ENCODE measurements at places on chromosomes 5 and 9.

GRCh38 chr9:85397005-85397404 is 344.7 kb downstream of the AGTPBP1 start:
- no peak for DNase-seq

- DNase-seq: no peak
These were observed 28.1 kb downstream of the PPIP5K2 start for GRCh38 chr5:103148213-103148612.

- no peak for DNase-seq
These were observed 116.9 kb downstream of the IRX2 start for GRCh38 chr5:2634399-2635176.

DNA sequence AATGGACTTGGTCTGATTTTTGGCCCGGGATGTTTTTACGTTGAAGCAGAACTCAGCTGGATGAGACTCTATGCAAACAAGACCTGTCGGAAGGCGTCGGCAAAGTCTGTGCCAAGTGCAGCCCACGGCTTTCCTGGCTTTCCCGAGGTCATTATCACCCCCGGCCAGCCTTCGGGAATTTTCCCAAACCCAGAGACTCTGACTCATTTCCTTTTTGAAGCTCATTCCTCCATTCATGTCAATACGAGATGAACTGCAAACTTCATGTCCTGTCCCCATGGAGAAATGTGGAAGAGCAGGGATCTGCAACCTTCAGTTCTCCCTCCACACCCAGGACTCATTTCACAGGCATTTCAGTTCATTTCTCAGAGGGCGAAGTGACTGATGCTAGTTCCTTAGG is 95.3 kb downstream of the IRX2 start:
- no peak for DNase-seq

GRCh38 chr9:18896531-18897179 is 136.4 kb downstream of the SAXO1 start:
- peak; percentile 33 for DNase-seq

DNA sequence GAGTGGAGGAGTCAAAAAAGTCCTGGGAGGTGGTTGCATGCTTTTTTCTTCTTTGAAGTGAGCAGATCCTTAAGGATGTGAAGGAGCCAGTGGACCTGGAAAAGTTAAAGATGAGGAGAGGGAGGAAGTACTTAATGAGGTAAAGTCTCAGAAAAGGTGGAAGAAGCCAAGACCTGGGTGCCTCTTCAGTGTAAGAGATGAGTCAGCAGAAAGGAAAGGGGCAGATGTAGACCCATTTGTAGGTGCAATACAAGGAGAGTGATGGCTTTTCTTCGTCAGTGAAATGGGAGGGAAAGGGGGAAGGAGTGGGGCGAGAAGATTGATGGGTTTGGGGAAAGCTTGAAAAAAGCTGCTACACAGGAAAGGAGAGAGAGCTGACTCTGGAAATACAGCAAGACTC is 82.9 kb downstream of the ANGPTL2 start:
- no peak for DNase-seq

GRCh38 chr5:161058781-161059180 is 206.8 kb upstream of the ATP10B start:
- no peak for DNase-seq

DNA sequence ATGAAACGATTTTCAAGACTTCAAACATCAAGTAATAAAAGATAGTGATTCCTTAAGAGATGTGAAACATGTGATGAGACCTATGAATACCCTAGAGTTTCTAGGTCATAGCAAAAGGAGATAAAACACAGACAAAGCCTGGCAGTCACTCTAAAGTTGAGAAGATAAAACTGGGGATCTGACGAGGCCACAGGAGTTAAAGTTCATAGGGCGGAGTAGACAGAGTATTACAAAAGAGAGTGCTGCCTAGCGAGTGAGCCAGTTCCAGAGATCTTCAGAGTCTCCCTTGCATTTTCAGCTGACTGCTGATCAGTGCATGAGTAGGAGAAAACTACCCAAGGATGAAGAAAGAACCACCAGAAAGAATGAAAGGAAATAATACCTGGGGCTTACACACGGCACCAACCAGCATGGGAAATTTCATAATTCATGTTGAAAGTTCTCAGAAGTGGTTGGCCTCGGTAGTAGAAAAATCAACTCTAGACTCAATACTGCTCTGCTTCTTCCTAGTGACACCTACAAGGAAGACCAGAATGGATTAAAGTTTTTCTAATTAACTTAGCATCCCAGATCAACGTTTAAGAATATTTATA is 30.4 kb downstream of the FBXO4 start:
- no peak for DNase-seq

- DNase-seq: no peak
These were observed 123.9 kb downstream of the SLIT3 start for GRCh38 chr5:169176709-169177694.

DNA sequence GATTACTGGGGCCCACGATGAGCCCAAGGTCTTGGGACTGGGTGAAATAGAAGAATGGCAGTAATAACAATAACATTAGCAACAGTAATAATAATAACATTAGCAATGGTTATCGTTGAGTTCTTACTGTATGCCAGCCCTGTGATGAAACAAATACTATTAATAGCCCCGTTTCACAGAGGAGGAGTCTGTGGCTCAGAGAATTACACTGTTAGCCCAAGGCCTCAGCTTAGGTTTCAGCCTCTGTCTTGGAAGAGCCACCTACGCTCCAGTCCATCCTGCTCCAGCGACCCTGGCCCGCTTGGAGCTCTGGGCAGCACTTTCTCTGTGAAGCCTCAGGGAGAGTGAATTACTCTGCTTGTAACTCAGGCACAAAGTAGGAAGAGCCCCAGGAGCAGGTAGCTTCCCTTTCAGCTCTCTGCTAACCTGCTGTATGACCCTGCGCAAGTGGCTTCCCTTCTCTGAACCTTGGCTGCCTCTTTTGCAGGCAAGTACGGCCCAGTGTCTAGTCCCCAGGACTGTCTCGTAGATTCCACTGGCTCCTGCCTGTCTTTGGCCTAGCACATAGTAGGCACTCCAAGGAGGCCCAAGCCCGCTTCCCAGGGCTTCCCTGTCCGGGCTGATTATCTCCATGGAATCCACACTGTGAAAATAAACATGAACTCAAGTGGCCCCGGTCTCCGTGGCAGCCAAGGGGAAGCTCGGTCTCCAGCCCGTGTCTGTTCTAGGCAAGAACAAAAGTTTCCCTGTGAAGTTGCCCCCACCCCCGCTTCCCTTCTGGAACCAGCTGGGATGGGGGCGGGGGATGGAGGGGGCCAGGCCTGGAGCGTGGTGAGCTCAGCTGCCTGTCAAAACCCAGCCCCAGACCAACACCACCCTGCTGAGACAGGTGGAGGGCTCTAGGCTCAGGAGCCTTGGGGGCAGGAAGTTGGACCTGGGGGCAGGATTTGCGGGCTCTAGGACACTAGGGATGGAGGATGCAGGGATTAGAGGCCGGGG is 26.2 kb upstream of the LMX1B start:
- no peak for DNase-seq

DNA sequence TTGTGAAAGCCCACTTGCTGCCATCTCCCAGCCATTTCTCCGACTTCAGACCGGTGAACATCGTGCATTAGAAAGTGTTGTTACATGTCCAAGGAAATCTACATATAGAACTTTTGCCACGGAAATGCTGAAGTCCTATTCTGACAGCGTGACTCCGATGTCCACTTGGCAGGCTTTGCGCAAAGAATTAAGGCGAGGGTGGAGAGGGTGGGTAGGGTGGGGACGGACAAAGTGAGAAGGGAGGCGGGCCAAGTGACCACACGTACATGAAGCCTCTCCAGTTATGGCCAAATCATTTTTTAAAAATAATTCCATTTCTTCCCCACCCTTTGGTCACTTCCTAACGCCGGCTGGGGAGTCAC is 460 bp upstream of the ACO1 start:
- DNase-seq: peak; percentile 64

GRCh38 chr5:135724617-135725016 is 109.8 kb upstream of the SLC25A48 start:
- DNase-seq: no peak

GRCh38 chr9:95875305-95876137 is at the start of gene ERCC6L2:
TSS of gene ERCC6L2 (plus strand) at chr9:95875691. CDS start at chr9:95876039, 348 bp downstream.
- no peak for DNase-seq

DNA sequence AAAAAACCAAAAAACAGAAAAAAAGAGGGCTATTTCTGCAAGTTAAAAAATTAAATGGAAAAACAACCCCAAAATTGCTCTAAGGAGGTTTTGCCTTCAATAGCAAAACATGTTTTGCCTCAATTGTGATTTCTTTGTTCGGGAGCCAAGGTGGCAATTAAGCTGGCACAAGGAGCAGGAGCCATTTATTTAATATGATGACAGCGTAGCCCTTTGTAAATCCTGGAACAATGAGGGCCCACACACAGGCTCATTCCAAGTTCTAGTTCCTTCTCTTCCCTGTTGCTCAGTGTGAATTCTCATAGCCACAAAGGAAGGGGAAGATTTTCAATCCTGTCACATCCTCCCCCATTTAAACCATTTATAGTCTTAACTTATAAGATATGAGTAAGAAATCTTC is 353.2 kb downstream of the PDE4D start:
- peak; percentile 72 for DNase-seq

- no peak for DNase-seq
These were observed 33.3 kb downstream of the IPPK start for GRCh38 chr9:92636627-92637026.

DNA sequence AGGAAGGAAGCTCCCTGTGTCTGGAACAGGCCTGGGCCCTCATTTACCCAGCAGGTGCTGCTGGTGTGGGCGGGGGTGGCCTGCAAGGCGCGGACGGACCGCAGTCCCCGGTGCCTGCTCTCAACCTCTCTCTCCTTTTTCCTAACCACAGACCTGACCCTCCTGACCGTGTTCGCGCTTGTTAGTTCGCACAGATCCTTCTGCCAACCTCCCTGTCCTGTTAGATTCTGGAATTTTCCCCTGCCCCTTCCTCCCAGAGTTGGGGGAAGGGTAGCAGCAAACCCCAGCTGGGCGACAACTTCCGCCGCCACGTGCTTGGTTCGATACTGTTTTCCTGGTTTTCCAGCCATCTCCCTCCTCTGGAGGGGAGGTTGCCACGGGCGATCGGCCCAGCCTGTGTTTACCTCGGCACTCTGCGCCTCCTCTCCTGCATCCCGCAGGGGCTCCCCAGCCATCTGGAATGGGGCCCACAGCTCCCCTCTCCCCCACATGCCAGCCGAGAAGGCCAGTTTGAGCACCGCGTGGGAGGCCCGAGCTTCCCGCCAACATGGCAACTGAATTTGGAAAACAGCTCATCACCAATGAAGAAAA is 70.8 kb upstream of the UNC5A start:
- peak; percentile 59 for DNase-seq

- no peak for DNase-seq
These were observed 330.1 kb downstream of the ENC1 start for GRCh38 chr5:74310386-74310785.

GRCh38 chr5:85170183-85170582 is 785.5 kb upstream of the EDIL3 start:
- DNase-seq: no peak

- no peak for DNase-seq
These were observed 181.1 kb downstream of the ELAVL2 start for GRCh38 chr9:23644896-23645295.

DNA sequence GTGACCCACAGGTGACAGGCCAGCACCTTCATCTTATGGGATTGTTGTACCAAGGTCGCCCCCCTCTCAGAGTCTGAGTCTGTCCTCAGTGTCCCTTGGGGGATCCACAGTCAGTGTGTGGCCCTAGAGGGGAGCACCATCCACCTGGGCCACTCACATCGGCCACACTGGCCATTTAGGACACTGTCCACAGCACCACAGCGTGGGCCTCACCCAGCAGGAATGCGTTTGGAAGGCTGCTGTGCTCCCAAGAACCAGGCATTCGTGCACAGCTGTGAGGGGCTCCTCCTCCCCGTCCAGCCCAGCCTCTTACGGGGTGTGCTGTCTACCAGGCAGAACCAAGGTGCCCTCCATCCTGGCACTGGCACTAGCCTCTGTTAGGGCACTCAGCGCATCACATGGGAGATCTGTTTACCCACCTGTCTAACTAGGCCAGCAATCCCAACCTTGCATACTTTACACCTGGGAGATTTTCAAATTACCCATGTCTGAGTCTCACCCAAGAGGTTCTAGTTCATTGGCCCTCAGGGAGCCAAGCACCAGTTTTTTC is 24.5 kb upstream of the UBE2QL1 start:
- no peak for DNase-seq

- DNase-seq: no peak
These were observed 378.3 kb downstream of the MTRR start for GRCh38 chr5:8247049-8247899.

GRCh38 chr5:80707645-80708044 is 52.9 kb upstream of the DHFR start:
- DNase-seq: no peak

Data from NCI-H146 (cell line).